ENCODE measurements at places on chromosomes 3 and 15. TPM values are rescaled to one million over a fixed set of nuclear protein-coding genes. Genes with fewer than 3 reads are reported as not detected.
A peak's percentile ranks its signal among the peaks of the same experiment; 100 is the strongest.

Gene USF3
- total RNA-seq, result 4.6 TPM

DNA sequence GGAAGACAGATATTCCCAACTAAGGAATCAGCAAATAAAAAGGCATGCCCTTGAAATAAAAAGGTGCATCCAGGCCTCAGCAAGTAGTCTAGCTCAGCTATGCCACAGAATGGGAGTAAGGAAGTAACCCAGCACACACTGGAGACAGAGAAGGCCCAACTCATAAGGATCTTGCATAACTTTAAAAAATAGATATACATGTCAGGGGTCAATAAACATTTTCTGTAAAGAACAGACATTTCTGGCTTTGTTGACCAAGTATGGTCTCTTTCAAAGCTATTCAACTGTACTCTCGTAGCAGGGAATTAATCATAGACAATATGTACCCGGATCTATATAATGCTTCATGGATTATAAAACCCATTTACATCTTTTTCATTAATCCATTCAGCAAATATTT, 449.3 kb downstream of the TAFA4 start:
- DNase-seq, result no peak

Gene DPPA2
- not detected for total RNA-seq

DNA sequence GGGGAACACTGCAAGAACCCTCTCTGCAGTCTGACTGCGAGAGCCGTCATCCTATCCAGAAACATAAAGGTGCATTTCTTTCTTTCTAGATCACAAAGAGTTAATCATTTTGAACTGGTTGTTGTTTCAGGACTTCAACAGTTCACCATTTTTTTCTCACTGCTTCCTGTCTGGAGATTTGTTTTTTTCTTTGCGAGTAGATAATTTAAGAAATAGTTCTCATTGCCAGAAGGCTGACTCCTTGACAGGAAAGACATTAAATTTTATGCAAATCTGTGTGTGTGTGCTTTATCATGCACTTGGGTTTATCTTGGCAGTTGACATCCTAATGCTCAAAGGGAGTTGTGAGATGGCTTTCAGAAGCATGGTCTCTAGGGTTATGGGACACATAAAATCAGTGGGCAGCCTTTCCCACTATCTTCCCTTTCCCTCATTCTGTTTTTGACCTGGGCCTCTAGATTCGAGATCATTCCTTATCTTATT, 123.5 kb upstream of the TBL1XR1 start:
- DNase-seq, result no peak

DNA sequence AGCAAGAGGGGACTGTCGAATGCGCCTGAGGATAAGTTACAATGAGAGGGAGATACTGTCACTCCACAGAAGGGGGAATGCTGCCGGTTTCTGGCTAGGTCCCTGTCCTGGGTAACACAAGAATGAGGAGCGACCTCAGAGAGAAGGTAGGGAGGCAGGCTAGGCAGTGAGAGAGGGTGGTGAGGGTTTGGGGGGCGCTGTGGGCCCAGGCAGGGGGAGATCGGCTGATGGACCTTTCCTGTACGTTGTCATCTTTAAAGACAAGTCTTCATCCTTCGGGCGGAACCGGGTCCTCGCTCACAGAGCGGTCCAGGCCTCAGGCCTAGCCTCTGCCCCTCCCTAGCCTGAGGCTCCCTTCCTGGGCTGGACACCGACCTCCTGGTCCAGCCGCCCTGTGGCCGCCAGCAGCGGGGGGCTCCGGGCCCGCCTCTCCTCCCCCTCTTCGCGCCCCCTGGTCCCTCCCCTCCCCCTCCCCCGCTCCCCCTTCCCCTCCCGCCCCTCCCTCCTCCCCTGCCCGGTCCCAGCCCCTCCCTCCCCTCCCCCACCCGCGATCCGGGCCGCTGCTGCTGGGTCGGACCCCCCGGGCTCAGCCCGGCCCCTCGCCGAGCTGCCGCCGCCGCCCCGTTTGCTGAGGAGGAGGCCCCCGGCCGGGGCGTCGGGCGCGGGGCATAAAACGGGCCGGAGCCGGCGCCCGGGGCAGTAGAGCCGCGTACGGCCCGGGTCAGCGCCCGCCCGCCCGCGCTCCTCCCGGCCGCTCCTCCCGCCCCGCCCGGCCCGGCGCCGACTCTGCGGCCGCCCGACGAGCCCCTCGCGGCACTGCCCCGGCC, at the start of gene CHRD:
Gene CHRD, plus strand, starts transcription at position 697 of the 827 bp plus-strand sequence. CDS start 265 bp downstream, outside the sequence.
- no peak for DNase-seq

- no peak for DNase-seq
These were observed 694 bp upstream of the EEFSEC start for GRCh38 chr3:128152419-128153155.

DNA sequence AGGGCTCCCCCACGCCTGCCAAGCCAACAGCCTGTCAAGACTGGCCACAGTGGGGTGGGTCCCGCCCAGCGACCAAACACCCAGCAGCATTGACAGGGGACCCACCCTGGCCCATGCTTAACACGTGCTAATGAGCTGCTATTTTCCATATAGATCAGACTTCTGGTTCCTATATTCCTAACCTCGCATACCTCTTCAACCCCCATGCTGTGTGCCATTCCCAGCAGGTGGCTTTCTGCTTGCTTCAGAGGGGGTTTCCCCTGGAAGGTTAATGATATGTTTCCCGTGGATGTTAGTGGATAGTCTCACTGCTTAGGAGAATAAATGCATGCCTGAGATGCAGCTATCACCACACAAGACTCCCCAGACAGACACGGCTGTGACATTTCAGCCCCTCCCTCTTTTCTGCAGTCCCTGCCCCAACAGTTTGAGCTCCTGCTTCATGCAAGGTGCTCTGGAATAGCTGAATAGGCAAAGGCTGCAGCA, 37.9 kb upstream of the MGLL start:
- DNase-seq, result no peak

Gene FILIP1L
- 31.5 TPM for total RNA-seq

DNA sequence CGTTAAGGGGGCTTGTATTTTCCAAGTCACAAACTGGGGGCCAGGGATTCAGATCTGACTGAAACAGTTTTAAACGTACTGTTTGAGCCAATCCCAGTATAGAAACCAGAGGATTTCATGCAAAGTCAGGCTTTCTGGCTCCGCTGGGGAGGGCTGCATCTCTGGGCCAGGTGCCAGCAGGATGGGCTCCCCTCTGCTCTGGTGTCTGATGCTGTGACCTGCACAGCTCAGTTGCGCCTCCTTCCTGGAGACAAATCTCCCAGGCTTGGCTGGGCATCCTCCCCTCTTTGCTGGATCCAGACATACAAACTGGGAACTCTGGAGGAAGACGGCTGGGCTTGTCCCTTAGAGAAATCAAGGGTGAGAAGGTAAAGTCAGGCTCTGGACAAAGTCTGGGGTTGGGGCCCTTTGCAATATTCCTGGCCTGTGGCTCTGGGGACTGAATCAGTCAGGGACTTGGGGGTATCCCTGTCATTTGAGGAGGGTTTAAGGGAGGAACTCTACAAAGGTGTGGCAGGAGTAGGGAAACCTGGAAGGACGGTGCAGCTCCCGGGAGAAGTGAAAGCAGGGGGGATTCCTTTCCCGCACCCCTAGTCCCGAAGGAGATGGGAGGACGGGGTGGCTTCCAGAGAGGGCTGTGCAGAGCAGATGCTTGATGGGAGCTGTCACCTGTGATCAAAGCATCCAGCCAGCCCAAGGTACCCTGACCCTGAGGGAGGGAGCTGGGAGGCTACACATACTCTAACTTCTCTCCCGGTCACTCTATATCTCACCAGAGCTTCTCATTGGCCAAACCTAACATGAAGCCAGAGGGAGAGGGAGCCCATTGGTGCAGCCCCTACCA, 114.8 kb upstream of the ATP2B2 start:
- DNase-seq, result no peak

GRCh38 chr3:8663177-8664061, 18.8 kb upstream of the SSUH2 start:
- peak; percentile 44 for DNase-seq

Gene GCHFR
- total RNA-seq, result 4.4 TPM

Gene GPR160
- 4.3 TPM for total RNA-seq
